Activated CD4-positive, alpha-beta T cell treated with anti-CD3 and anti-CD28 coated beads for 4 hours (primary cell): ENCODE measurements at places on chromosomes 16 and 17.

- no peak for DNase-seq
Observed at GRCh38 chr17:32803544-32803943, 73.4 kb downstream of the MYO1D start.

- no peak for DNase-seq
Observed at GRCh38 chr17:238071-238963, 56.9 kb upstream of the DOC2B start.

GRCh38 chr16:15726715-15727114 lies 76.7 kb downstream of the NDE1 start:
- no peak for DNase-seq

GRCh38 chr17:48804936-48805411 lies 12.1 kb downstream of the TTLL6 start:
- peak; percentile 69 for DNase-seq

GRCh38 chr17:79034931-79035485 lies 11.0 kb downstream of the C1QTNF1 start:
- DNase-seq, result no peak

DNA sequence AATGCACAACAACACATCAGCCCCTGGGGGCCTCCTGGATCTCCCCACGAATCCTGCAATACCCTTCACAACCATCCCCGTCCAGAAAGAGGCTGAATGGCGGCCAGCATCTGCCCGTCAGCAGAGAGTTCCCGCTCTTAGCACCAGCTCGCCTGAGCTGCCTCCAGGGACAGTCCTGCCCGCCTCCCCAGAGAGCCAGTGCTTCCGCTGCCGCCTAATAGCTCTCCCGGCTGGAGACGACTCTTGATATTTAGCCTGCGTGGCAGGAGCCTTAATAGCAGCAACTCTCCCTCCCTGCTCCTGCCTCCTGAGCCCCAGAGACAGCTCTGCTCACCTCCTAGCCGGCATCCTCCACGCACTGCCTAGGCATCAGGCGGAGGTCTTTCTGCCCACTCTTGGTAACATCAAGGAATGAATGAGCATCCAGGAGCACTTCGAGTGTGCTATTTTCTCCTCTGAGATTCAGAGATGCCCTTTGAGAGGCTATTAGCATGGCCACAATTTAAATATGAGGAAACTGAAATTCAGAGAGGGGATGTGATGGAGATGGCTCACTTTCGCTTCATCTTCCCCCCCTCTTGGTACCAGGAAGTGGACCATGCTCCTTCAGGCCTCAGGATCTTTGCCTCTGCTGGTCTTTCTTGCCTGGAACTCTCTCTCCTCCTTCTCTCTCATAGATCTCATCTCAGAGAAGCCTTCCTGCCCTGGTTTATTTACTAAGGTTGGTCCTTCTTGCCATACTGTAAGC lies 67.9 kb downstream of the RAI1 start:
- no peak for DNase-seq

DNA sequence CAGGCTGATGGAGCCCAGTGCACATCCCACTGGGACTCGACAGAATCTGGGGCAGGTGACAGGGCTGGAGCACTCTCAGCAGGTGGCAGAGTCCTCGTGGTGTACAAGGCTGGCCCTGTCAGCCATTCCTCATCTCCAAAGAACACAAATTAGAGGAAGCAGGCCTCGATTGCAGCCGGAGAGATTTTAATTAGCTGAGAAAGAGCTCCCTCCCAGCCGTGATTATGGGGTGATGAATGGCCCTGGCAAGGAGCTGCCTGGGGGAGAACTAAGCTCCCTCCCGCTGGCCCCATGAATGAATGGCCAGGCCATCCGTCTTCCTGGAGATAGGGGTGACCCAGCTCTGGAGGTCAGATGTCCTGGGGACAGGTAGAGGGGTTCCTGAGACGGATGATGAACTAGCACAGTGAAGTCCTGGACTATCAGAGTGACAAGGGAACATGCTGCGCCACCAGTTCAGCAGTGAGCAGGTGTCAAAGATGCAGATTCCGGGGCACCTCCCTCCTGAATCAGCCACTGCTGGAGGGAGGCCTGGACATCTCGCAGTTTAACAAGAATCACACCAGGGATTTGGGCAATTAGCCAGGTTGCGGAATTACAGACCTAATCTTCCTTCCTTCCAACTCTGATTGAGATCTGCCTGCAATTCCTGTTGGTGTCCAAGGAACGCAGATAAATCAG lies 35.5 kb downstream of the PIMREG start:
- DNase-seq, result no peak

DNA sequence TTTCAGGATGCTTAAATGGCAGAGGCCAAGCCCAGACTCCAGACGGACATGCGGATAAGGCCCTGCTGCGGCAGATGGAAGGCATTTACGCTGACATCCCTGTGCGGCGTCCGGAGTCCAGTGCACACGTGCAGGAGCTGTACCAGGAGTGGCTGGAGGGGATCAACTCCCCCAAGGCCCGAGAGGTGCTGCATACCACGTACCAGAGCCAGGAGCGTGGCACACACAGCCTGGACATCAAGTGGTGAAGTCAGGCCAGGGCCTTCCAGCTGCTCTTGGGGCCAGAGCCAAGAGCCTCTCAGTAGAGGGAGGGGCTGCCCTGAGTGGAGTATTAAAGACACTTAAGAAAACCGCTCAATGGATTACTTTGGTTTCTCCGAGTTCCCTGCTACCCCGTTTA lies 29.4 kb downstream of the NARF start:
- DNase-seq, result no peak

- DNase-seq, result no peak
Observed at GRCh38 chr16:85199069-85199725, 86.9 kb upstream of the CIBAR2 start.

- DNase-seq, result peak; percentile 82
Observed at GRCh38 chr17:39238311-39238972, 12.7 kb upstream of the STAC2 start.

DNA sequence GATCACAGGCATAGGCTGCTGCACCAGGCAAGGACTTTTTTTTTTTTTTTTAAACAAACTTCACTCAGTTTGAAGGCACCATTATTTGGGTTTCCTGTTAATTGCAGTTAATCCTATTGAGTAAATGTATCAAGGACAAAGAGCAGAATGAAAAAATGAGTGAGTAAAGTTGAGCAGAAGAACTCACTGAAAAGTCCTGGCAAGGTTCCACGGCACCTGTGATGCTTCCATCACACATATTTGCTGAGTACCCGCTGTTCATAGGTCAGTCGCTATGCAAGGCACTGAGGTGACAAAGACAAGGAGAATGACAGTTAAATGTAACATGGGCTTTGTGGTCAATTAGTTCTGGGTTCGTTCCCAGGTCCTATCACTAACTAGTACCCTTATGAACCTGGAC lies 670.0 kb downstream of the MAF start:
- DNase-seq, result no peak

DNA sequence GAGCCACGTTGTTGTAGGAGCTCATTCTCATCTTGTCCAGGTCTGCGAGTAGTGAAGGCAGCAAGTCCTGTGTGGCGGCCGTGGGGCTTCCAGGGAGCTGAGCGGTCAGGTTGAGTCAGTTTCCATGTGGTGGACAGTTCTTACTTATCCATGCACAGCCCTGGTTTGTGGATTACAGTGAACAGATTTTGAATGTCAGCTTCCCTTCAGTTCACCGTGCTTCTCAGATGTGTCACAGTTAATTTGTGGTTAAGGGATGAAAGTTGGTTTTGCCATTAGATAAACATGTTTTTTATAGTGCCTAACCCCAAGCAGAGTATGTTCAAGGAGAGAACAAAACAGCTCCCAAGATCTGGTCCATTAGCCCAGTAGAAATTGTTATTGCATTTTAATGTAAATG lies 103.1 kb downstream of the RPTOR start:
- no peak for DNase-seq

DNA sequence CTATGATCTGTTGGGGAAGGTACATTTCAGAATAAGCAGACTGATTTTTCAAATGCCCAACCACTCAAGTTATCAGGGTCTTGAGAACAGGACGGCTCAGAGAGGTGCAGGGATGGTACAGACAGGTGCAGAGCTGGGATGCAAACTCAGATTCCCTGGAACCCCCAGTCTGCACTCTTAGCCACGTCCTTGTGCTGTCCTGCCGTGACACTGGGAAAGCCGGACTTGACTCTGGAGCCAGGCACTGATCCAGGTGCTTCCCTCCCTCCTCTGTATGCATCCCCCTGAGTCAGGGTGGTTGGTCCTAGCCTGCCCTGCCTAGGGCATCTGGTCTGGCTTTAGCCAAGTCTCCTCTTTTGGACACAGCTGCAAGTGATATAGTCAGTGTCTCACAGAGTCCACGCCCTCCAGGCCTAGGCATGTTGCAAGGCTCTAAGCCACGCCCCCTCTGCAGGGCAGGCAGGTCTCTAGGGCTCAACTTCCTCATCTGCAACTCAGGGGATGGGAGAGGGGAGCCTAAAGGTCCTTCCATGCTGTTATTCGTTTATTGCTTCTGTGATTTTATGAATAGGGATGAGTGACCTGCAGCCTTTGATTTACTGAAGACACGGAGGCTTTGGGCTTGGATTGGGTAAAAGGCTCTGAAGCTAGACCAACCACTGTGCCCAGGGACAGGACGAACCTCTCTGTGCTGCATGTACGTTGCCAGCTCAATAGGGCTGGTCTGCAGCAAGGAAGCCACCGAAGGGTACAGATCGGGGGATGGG lies 97.3 kb downstream of the SDK2 start:
- no peak for DNase-seq

GRCh38 chr17:497241-498034 lies 144.8 kb upstream of the RPH3AL start:
- no peak for DNase-seq

- DNase-seq, result no peak
Observed at GRCh38 chr16:84714028-84714427, 14.2 kb downstream of the USP10 start.

DNA sequence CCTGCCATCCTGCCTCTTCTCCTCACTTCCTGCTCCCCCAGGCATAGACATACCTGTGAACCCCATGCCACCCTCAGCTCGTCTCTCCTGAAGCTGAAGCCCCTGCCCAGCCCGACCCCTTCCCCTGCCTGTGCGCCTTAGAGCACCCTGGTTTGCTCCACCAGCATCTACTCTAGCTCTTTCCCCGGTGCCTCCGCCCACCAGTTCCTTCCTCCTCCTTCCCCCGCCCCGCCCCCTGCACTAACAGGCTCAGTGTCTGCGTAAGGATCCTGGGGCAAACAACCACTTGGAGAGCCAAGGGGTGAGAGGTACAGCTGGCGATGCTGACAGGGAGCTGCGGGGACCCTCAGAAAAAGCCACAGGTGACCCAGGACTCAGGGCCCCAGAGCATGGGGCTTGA lies 1.9 kb downstream of the GPR142 start:
- peak; percentile 73 for DNase-seq

GRCh38 chr17:76251478-76252039 lies 11.3 kb upstream of the RNF157 start:
- no peak for DNase-seq

DNA sequence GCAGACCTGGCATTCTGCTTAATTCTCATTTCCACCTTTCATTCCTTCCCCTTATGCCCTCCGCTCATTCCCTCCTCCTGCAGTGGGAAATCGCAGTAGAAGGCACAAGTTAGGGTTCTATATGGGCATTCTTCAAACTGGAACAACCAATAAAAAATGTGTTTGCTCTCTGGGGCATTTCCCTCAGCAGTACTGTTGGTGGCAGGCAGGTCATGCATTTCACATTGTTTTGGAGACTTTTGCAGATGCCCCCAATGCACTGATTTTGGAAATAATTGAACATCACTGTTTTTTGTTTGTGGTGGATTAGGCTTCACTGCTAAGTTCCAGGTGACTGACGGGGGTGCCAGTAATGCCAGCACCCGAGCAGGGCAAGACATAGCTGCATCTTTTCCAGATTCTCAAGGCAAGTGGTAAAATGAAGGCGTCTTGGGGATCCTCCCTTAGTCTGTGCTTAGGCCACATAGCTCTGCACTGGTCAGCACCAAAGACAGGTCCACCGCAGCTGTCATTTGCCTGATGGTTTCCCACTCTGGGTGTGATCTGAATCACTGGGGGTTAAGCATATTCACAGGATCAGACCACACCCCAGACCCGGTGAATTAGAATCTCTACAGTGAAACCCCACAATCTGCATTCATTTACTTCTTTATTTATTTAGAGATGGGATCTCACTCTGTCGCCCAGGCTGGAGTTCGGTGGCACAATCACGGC lies 304.5 kb downstream of the CPPED1 start:
- DNase-seq, result no peak

GRCh38 chr17:51764387-51764971 lies 394.0 kb downstream of the CA10 start:
- DNase-seq, result peak; percentile 15

- DNase-seq, result no peak
Observed at GRCh38 chr16:73170612-73171038, 122.7 kb upstream of the ZFHX3 start.

GRCh38 chr16:66923866-66924265 lies 1.5 kb downstream of the RRAD start:
- DNase-seq, result no peak

DNA sequence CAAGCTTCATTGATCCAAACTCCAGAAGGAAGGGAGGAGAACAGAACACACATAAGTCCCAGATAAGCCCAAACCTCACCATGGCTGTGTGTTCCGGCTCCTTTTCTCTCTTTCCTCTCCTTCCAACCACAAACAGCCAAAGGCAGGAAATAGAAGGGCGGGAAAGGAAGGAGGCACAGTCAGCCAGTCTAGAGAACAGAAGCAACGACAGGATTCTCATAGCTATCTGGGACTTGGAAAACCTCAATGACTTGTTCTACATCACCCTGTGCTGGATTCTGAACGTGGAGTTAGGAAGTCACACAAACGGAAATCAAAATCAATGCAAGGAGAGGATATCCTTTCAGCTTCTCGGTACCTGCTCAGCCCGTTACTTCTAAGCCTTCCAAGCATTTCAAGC lies 9.0 kb downstream of the CRK start:
- no peak for DNase-seq

DNA sequence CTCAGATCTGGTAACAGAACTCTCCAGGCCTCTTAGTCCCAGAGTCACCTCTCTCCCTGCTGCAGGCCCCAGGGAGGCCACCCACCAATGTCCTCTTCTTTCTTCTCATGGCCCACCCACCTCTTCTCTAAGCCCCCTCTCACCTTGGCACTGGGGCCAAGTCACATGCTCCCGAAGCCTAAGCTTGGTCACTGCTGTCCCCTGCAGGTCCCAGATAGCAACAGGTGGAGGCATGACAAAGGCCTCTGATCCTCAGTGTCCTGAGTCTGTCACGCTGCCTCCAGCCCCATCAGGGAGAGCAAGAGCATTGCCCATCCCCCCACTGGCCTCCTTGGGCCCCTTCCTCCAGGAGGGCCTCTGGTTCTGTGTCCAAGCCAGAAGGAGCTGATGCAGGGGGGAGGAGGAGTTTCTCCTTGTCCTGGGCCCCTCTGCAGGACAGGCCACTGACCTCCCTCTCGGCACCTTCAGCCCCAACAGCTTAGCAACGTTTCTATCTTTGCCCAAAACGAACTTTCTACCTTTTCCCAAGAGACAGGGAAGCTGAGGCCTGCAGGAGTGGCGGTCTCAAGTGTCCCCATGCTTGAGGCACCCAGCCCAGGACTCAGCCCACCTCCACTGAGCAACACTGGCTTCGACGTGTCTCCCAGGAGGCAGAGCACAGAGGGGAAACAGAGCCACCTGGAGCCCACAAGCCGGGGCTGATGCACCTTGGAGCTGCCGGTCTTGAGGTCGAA lies 8.6 kb downstream of the P2RX1 start:
- DNase-seq, result no peak
